Brain pericyte (primary cell): ENCODE measurements at places on chromosomes 11 and 22.

DNA sequence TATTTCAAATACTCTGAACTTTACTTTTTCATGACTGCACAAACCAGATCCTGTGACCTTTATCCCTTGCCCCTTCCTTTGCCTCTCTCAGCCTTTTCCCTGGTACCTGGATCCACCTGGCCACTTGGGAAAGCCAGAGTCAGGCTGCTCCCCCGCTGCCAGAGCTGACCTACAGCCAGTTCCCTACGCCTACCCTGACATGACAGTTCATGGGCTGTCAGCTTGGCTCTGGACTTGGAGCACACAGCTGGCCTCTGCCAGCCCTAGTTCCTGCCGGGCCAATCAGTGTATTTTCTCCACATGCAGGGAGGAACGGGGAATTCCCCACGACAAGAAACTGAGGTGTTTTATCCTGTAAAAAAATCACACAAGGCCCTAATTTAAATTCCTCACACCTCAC lies 382.6 kb downstream of the INSC start:
- DNase-seq, result no peak

GRCh38 chr22:29291215-29291614 lies 15.2 kb upstream of the GAS2L1 start:
- DNase-seq, result no peak

DNA sequence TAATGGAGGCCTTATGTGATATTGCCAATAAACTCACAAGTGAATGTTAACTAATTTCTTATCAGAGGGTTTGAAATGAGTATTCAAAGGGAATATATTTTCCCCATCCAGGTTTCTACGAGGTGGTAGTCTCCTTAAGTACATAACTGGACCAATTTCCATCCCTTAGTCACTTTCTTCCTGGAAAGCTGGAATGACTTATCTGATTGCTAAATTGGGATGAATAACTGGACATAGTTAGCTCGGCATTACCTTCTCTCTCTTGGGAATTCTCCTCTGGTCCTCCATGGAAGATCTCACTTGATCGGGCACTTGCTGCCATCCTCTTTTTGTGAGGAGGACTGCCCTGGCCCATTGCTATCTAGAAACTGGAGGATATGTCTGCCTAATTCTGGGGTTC lies 109.1 kb downstream of the TRPC6 start:
- DNase-seq, result no peak

DNA sequence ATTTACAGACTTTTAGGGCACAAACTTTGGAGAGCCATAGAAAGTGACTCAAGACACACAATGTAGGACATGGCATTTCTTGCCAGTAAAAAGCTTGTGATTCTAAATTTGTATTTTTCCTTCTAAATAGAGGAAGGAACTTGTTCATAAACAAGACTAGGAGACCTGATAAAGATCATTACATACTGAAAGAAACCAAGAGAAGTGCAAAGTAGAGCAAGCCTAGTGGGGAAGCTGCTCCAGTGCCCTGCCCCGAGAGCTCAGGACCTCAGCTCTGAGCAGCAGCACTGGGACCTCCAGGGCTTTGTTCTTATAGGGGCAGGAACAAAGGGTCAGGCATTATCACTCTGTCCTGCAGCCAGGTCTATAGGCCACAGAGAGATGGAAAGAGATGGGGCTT lies 7.2 kb downstream of the IRAG1 start:
- DNase-seq, result no peak

GRCh38 chr11:65425105-65425970 lies 2.7 kb downstream of the NEAT1 start:
- no peak for DNase-seq

DNA sequence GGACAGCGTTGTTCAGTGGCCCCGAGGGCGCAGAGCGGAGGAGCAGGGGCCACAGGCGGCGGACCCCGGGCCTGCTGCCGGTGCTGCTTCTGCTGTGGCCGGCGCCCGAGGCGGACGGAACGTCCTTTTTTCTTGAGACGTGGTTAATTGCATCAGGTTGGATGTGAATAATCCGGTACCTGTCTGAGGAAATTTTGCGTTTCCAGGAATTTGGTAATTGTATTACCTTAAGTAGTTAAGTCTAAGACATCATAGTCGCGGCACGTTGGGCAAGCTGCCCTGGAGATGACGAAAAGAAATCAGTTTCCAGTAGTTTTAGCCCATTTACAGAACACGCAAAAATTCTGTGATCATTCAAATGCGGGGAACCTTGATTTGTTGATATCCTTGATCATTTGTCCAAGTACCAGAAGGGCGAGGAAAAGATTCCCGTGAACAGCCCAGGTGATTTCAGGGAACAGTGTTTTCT lies 789 bp downstream of the SPECC1L start:
- DNase-seq, result no peak

GRCh38 chr11:69538854-69539253 lies 57.4 kb downstream of the LINC01488 start:
- no peak for DNase-seq

DNA sequence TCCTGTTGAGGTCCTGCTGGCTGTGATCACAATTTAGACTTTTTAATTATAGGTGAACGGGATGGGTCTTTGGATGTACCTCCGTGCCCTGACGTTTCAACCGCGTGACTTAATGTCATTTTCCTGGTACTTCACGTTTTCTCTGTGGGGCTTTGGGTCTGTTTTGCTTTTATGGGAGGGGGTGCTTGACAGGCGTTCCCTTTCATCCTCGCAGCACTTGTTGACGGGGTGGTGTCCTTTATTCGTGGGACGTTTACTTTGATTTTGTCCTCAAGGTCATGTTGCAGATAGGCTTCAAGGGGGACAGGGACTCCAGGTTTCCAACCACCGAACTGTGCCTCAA lies 994 bp downstream of the PPP6R3 start:
- no peak for DNase-seq

DNA sequence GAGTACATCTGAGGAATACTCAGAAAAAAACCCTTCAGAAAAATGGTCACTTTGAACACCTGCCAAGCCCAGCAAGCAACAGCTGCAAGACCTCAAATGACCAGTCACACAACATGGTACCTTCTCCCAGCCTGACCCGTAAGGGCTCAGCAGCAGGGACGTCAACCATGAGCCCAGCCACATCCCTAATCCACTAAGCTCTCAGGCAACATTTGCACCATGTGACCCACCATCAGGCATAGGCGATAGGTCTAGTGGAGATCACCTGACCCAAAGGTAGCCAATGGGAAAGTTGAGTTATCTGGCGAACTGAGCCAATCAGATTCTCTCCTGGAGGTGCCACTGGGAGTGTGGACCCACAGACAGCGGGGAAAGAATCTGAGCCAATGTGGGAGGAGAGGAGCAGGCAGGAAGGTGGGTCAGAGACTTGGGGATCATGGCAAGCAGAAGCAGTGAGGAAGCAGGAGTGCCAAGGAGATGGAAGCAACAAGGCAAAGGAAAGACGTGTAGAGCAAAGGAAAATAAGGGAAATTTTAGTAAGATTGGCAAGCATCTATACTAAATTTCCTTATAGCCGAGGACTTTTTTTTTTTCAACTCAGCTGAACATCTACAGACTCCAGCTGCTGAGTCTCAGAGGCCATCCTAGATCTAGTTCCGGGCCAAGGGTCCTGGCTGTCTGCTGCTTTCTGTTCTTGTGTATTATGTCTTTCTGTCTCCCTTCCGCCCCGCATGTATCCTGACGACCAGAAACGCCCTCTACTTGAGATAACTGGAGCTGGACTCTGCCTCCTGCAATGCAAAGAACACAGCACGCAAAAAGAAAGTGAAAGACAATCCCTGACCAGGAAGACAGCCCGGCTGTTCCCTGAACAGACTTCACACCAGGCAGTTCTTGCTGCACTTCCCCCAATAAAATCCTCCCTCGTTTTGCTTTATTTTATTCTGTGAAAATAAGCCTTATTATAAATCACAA lies 11.0 kb upstream of the PLAAT2 start:
- DNase-seq, result peak; percentile 64

- DNase-seq, result no peak
These were observed 35.6 kb downstream of the AP1B1 start for GRCh38 chr22:29352778-29353177.

GRCh38 chr11:1358286-1358685 lies 31.4 kb upstream of the BRSK2 start:
- DNase-seq, result no peak

DNA sequence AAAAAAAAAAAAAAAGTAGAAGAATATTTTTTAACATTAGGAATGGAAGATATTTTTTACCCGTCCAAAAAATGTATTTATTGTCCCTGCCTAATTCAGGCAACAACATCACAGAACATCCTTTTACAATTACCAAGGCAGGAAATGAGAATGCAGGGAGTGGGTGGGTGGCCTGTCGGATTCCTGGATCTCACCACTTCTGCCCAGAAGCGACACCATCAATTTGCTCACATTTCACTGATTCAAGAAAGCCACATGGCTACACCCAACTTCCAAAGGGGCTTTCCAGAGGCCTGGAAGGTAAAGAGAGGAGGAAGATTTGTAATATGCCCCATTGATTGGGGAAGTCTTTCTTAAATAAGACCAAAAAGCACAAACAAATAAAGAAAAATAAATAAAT lies 93.8 kb upstream of the CLPB start:
- no peak for DNase-seq

- no peak for DNase-seq
These were observed 70.4 kb upstream of the RASSF10 start for GRCh38 chr11:12938590-12939247.

DNA sequence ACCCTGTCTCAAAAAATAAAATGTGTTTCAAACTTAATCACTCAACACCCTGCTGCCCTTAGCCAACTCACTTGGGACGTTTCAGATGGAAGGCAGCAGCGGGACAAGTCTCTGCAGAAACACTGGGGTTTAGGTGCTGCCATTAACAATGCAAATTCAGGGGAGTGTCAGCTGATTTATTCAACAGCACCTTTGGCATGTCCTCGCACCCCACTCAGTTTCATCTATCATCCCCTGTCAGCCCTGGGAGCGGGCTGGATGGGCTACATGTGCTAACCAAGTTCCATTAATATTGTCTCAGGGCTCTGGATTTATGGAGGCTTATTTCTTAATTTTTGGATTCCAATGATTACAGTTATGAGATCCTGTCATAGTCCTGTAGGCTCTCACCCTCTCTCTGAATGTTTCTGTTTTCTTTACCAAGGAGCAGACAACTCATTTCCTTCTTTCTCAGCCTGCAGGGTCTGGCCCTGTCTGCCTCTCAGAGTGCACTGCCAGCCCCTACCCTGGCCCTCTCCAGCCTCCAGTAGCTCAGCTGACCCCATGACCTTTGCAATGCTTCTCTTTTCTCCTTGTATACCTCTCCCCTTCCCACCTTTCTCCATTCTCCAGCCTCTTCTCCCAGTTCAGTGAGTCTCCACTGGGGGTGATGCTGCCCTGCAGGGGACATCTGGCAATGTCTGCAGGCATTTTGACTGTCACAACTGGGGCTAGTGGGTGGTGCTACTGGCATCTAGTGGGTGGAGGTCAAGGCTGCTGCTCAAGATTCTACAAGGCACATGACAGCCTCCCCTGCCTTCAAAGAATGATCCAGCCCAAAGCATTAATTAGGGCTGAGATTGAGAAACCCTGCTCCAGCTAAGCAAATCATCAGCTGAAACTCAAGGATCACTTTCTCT lies 79.0 kb downstream of the APIP start:
- no peak for DNase-seq

DNA sequence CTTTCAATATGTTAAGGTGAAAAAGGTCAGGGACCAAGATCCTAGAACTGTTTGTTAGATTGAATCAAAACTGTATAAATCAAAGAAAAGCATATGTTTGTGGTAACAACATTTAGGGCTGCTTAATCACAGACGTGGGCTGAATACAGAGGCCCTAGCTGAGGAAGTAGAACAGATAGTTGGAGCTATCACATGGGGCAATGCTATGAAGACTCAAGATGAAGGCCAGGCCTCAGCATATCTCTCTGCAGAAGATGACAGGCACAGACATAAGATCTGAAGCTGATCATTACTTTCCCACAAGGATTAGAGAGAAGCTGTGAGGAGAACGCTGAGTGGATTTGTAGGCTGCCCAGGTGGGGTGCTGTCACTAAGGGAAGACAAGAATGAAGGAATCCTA lies 158.6 kb upstream of the CARD18 start:
- DNase-seq, result no peak

GRCh38 chr22:31079095-31079642 lies 1.9 kb upstream of the SMTN start:
- DNase-seq, result no peak

- DNase-seq, result no peak
These were observed 87.1 kb upstream of the RAG2 start for GRCh38 chr11:36684840-36685801.

DNA sequence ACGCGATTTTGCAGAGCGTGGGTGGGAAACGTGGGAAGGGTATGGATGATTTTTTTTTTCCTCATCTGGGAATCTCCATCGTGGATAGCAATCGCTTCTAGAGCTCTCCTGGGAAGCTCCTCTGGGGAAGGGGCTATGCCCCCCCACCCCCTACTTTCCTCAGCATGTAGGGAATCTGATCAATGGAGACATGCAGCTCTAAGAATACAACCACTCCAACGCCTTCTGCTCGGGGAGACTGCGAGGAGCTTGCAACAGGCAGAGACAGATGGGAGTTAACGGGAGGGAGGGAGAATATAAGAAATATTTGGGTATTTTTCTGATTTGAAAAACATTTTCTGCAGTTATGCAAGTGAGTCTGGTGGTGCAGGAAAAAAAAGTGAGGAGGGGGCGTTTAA lies 104.6 kb upstream of the HSD17B12 start:
- no peak for DNase-seq

DNA sequence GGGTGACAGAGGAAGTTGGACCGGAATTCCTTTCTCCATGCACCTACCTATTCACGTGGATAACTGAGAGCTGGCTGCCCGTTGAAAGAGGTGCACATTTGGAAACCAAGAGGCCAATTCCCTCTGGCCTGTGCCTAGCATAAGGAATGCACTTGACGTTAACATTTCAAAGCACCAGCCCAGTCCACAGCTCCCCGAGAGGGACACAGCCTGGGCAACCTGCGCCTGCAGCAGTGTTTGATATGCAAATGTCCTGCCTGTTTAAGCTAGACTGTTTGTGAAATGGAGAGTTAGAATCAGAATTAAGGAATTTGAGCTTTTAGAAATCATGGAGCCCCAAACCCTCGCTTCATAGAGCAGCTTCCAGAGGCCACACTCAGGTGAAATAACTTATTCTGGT lies 126.1 kb downstream of the DSCAML1 start:
- no peak for DNase-seq

DNA sequence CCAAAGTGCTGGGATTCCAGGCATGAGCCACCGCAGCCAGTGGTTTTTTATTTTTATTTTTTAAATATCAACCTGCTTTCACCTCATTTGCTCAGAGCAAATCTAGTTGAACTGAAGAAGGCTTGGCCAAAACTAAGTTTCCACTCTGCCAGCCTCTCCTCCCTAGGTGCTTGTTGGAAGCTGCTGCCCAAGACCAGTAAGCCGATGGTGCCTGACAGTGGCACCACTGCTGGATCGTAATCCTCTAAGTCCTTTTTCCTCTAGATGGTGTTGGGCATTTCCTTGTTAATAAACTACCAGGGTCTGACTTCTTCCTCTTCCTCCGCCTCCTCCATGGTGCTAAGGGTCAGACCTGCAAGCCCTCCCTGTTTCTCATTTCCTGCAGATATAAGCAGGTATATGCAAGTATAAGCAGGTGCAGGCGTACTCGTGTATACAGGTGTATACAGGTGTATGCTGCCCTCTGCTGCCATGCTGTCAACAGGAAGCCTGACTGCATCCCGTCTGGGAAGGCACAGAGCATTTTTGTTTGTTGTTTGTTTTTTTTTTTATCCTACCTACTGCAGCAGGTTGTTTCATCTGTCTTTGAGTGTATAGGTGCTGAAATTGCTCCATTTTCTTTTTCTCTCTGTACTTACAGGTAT lies 1.6 kb downstream of the NADSYN1 start:
- no peak for DNase-seq

- DNase-seq, result no peak
These were observed 63.0 kb upstream of the SLC6A5 start for GRCh38 chr11:20536365-20536764.

GRCh38 chr11:75371949-75372876 lies 20.8 kb upstream of the ARRB1 start:
- no peak for DNase-seq
